ENCODE measurements at places on chromosomes 7 and 10. TPM values are rescaled to one million over a fixed set of nuclear protein-coding genes. Genes with fewer than 3 reads are reported as not detected.

Gene PAX4
- not detected for total RNA-seq

Gene ACHE
- total RNA-seq: under 0.01 TPM

Gene ANXA8L1
- not detected for total RNA-seq

Gene VTI1A
- total RNA-seq: 29.3 TPM

Gene SOSTDC1
- total RNA-seq: not detected

Gene TMEM176A
- total RNA-seq: not detected

Gene THSD7A
- 0.58 TPM for total RNA-seq

Gene UPK3BL1
- 1.7 TPM for total RNA-seq

Gene ASZ1
- not detected for total RNA-seq

Gene NKX1-2
- total RNA-seq: not detected

Gene HOXA5
- total RNA-seq: 0.85 TPM

Gene NRBF2
- 25.9 TPM for total RNA-seq

Gene ECHS1
- 62.6 TPM for total RNA-seq

Gene ERVW-1
- not detected for total RNA-seq

Gene OR6B1
- total RNA-seq: not detected

Gene RNF32
- 0.77 TPM for total RNA-seq

Gene LAMB4
- under 0.01 TPM for total RNA-seq

Gene PRSS1
- not detected for total RNA-seq

Gene ADARB2
- total RNA-seq: not detected

Gene PCGF5
- 58.3 TPM for total RNA-seq

Gene ACTR3C
- total RNA-seq: 0.19 TPM

Gene DHTKD1
- 21.7 TPM for total RNA-seq

Gene GTPBP10
- total RNA-seq: 12.7 TPM

Gene WNT2
- 0.19 TPM for total RNA-seq

Gene GRID2IP
- under 0.01 TPM for total RNA-seq

Gene NUPR2
- total RNA-seq: not detected

Gene SCART1
- total RNA-seq: 1.1 TPM

Gene PDZD7
- 3.1 TPM for total RNA-seq

Gene DCLRE1C
- total RNA-seq: 9.0 TPM

Gene ABCF2
- 64.5 TPM for total RNA-seq

Gene CABCOCO1
- not detected for total RNA-seq

Gene ITPRID1
- total RNA-seq: not detected

Gene ASB15
- not detected for total RNA-seq

Gene AOC1
- total RNA-seq: not detected

Gene GBF1
- 30.3 TPM for total RNA-seq

Gene PNLIPRP2
- total RNA-seq: not detected

Gene CPN1
- total RNA-seq: not detected

Gene OR6V1
- not detected for total RNA-seq

Gene EGFR
- total RNA-seq: 47.2 TPM

Gene SYCE1
- total RNA-seq: 0.19 TPM

Gene PLXDC2
- total RNA-seq: 1.2 TPM

Gene GPR26
- total RNA-seq: not detected

Gene OPALIN
- not detected for total RNA-seq

Gene CALY
- not detected for total RNA-seq

Gene LIMK1
- total RNA-seq: 18.3 TPM

Gene ZNF736
- 13.0 TPM for total RNA-seq

Gene DDC
- not detected for total RNA-seq

Gene MYPN
- 1.1 TPM for total RNA-seq

Gene FAM25C
- total RNA-seq: not detected

Gene GBX1
- total RNA-seq: not detected

Gene GIMAP7
- total RNA-seq: 0.19 TPM

Gene ETV1
- total RNA-seq: 14.1 TPM

Gene GARIN1A
- total RNA-seq: 0.38 TPM

Gene DRGX
- total RNA-seq: not detected

Gene CALML3
- total RNA-seq: not detected

Gene ANKRD61
- total RNA-seq: under 0.01 TPM

Gene BTBD16
- total RNA-seq: under 0.01 TPM

Gene MORN4
- 5.8 TPM for total RNA-seq
